Renal cortical epithelial cell (primary cell): ENCODE measurements at places on chromosomes 16 and 17. TPM values are rescaled to one million over a fixed set of nuclear protein-coding genes. Genes with fewer than 3 reads are reported as not detected.

Gene TRIM72
- not detected in 2 replicates for total RNA-seq

GRCh38 chr17:77516902-77517301, 376.1 kb downstream of the SEC14L1 start:
- DNase-seq: peak; percentile 26

- no peak for DNase-seq
These were observed 28.1 kb downstream of the BANP start for GRCh38 chr16:87979352-87979751.

GRCh38 chr16:79750311-79750710, 149.8 kb upstream of the MAF start:
- no peak for DNase-seq

- peak; percentile 97 for DNase-seq
These were observed 80.1 kb downstream of the CLEC16A start for GRCh38 chr16:11024333-11025053.

GRCh38 chr17:76560877-76561221, 21.0 kb downstream of the PRCD start:
- DNase-seq: no peak

Gene DPEP3
- total RNA-seq: not detected in 2 replicates

- no peak for DNase-seq
These were observed 101.5 kb downstream of the IRX3 start for GRCh38 chr16:54185045-54185444.

GRCh38 chr17:12900474-12900873, 111.2 kb downstream of the ARHGAP44 start:
- DNase-seq: no peak

DNA sequence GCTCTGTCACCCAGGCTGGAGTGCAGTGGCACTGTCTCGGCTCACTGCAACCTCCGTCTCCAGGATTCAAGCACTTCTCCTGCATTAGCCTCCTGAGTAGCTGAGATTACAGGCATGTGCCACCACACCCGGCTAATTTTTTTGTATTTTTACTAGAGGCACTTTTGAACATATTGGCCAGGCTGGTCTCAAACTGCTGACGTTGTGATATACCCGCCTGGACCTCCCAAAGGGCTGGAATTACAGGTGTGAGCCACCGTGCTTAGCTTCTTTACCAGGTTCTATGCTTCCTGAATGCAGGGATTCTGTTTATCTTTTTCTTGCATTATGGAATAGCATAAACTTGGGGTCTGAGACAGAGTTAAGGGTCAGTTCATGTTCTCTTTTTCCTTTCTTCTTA, 317.9 kb upstream of the RBFOX1 start:
- DNase-seq: no peak

Gene EFNB3
- 0.69 and 2.9 TPM in 2 replicates for total RNA-seq

DNA sequence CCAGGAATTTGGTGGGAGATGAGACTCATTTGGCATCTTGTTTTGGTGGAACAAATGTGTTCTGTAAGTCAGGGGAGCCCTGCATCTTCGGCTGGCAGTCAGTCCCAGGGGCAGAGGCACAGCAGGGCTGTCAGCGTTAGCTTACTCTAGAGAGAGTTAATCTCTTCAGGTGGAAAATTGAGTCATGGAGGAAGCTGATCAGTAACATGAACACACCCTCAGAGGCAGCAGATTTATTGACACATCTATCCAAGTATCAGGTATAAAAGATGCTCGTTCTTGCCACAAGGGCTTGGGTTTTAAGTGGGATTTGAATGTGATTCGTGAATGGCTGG, 55.2 kb downstream of the EPN2 start:
- DNase-seq: no peak

Gene POLR3K
- total RNA-seq: 4.1 and 4.5 TPM in 2 replicates

DNA sequence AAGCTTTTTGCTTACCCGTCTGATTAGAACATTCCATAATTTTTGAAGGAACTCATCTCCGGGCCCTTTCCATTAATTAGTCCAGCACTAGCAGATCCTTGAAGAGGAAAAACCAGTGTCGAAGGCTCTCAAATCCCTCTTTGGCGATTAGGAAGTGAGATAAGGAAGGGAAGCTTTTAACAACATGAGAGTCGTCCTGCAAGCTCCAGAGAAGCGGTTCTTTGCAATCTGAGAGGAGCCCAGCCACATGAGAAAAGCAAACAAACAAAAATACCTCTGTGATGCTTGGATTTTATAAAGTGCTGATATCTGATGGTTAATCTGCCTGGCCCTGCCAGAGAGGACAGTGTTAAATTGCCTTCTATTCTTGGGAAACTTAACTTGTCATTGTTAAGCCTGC, 339.8 kb upstream of the SALL1 start:
- no peak for DNase-seq

- peak; percentile 44 for DNase-seq
These were observed 13.9 kb upstream of the KRTAP17-1 start for GRCh38 chr17:41329279-41329948.

GRCh38 chr16:49278944-49279725, 2.5 kb downstream of the CBLN1 start:
- DNase-seq: no peak
